ENCODE measurements at places on chromosomes 11 and 22.

DNA sequence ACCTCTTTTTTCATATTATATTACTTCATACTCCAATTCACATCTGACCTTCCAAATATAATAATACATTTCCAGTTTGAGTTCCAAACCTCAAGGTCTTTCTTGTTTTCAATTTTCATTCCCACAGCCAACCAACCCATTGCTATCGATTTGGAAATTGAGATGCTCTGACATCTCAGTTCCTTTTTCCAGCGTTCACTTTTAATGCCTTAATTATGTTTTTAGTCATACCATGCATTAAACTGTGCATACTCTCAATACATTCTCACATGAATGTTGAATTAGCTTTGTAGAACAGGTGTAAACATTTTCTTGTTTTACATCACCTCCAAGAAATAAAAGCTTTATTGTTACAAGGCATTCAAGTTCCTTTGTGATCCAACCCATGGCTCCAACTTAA is 294.2 kb upstream of the ANO3 start:
- DNase-seq = no peak

GRCh38 chr22:37088108-37088605 is 21.4 kb downstream of the TMPRSS6 start:
- DNase-seq = no peak

DNA sequence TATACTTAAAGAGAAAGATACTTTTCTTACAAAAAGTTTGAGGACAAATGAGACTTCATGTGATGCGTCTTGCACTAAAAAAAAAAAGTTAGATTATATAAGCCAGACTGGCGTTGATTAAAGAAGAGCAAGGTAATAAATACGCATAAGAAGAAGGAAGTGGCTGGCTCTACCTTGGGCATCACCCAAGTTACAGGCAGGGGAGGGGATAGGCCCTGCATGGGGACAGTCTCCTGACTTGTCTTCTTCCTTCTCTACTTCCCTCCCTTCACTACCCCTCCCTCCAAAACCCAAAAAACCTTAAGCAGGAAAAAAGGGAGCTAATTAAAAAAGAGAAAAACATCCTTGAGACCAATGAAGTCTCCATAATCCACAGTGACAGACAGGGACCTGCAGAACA is 22.3 kb upstream of the TMA7B start:
- DNase-seq = no peak

- peak; percentile 28 for DNase-seq
These were observed 624 bp downstream of the TMEM41B start for GRCh38 chr11:9313648-9314290.

DNA sequence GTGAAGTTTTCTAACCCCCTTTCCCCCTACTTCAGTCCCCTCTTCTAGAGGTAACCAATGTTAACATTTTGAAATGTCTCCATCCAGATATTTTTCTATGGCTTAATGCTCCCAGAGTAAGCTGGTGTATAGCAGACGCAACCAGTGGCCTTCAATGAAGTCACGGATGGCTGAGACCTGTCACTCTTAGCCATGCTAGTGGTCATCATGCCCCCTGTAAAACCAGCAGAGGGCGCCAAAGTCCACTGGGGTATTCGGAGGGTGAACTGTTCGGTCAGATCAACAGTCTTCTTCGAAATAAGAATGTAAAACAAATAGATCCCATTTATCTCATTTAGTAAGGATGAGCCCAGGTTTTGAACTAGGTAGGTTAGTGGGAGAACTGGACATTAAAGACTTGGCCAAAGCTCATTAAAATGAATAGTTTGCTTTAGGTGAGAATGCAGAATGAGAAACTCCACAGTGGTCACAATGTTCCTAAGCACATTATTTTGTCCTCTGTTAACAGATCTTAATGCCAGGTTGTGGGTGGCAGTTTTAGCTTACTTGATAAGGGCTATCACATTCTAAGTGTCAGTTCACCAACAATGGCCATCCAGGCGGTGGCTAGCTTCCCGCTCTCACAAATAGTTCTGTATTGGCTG is 8.6 kb upstream of the MMP8 start:
- DNase-seq = peak; percentile 53

DNA sequence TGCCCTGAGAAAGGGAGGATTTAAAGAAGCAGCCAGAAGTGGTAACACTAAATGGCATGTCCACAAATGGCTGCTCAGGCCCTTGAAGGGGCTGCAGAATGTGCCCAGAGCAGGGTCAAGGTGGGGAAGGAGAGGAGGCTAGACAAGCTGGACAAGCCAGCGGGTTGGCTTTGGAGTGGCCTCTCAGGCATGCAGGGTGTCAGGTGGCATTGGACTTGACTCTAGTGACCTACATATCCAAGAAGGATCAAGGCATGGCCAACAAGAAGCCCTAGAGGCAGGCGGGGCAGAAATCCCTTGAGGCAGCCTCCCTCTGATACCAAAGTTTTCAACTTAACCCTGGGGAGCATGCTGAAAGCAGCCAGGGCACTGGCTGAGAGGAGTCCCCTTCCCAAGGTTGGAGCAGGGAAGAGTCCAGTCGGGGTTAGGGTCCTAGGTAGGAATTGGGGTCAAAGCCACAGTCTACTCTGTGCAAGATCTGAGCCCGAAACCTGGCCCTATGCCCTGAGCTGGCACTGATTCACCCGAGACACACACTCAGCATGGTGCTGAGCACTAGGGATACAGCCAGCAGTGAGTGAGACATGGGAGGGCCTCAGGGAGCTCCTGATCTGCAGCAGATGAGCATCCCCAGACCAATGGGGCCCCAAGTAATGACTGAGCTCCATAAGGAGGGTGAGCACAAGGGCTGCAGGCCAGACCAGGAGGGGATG is 95.8 kb upstream of the ASPHD2 start:
- no peak for DNase-seq

GRCh38 chr11:58632510-58632909 is 10.0 kb downstream of the CNTF start:
- no peak for DNase-seq

DNA sequence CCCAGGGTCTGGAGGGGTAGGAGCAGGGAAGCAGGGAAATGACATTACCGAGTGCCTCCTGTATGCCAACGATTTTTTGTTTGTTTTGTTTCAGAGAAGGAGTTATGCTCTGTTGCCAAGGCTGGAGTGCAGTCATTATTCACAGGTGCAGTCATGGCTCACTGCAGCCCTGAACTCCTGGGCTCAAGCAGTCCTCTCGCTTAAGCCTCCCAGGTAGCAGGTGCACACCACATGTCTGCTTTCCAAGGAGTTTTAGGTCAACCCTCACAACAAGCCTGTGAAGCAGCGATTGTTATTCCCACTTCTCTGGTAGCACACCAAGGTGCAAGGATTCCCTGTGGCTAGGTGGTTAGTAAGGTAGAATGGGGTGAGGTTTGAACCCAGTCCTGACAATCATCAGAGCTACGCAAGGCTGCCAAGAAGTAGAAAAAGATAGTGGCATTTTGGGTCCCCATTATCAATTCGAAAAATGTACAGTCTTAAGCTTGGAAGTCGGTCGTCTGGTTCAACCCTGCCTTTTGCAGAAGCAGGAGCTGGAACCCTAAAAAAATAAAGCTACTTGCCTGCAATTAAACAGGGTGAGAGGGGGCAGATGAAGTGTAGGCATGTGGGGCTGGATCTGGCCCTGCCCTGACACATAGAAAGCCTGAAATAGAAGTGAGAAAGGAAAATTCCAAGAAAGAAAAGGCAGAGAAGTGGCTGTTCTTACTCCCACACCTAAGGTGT is 9.1 kb downstream of the UCP3 start:
- no peak for DNase-seq

- DNase-seq = no peak
These were observed 96.1 kb upstream of the AKIP1 start for GRCh38 chr11:8814923-8815240.

GRCh38 chr22:35921777-35922176 is 106.8 kb downstream of the RBFOX2 start:
- peak; percentile 50 for DNase-seq

- DNase-seq = no peak
These were observed 179.2 kb downstream of the DBX1 start for GRCh38 chr11:19980957-19981669.

GRCh38 chr11:28966951-28967350 is 858.8 kb downstream of the METTL15 start:
- DNase-seq = no peak

- no peak for DNase-seq
These were observed 60.2 kb upstream of the CRTAM start for GRCh38 chr11:122778148-122778547.

GRCh38 chr11:96116376-96116775 is 192.5 kb upstream of the MTMR2 start:
- no peak for DNase-seq

DNA sequence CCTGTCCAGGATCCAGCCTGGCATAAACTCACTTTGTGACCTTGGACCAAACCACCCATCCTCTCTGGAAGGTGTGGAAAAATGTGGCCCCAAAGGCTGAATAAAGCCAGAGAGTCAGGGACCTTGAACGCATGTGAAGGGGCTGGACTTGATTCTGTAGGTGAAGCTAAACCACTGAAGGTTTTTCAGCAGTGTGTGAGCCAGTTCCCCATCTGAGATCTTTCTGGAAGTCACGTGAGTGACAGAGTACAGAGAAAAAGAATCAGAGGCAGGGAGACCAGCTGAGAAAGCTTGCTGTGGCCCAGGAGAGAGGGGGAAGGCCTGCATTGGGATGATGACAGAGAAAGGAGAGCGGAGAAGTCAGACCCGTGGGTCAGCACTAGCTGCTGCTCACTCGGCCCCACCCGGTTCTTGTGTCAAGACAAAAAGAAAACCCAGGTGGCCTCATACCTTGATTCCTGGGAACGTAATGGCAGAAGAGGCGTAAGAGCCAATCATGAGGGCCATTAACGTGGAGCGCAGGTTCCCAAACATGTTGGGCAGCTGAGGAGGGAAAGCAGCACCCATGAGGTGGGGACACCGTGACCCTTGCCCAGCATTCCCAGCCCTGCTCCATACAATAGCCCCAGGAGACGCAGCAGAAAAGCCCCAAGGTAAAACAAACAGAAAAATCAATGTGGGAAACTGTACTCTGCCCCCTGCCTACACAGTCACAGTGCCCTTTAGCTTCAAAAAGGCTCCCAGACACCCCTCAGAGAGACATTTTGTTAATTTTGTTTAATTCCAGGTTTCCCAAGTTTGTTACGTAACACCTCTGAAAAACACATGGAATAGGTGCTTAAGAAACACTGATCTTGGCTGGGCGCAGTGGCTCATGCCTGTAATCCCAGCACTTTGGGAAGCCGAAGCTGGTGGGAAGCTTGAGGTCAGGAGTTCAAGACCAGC is 17.9 kb downstream of the SLC43A1 start:
- no peak for DNase-seq

GRCh38 chr22:28791841-28792490 is 8.4 kb downstream of the XBP1 start:
- DNase-seq = no peak

DNA sequence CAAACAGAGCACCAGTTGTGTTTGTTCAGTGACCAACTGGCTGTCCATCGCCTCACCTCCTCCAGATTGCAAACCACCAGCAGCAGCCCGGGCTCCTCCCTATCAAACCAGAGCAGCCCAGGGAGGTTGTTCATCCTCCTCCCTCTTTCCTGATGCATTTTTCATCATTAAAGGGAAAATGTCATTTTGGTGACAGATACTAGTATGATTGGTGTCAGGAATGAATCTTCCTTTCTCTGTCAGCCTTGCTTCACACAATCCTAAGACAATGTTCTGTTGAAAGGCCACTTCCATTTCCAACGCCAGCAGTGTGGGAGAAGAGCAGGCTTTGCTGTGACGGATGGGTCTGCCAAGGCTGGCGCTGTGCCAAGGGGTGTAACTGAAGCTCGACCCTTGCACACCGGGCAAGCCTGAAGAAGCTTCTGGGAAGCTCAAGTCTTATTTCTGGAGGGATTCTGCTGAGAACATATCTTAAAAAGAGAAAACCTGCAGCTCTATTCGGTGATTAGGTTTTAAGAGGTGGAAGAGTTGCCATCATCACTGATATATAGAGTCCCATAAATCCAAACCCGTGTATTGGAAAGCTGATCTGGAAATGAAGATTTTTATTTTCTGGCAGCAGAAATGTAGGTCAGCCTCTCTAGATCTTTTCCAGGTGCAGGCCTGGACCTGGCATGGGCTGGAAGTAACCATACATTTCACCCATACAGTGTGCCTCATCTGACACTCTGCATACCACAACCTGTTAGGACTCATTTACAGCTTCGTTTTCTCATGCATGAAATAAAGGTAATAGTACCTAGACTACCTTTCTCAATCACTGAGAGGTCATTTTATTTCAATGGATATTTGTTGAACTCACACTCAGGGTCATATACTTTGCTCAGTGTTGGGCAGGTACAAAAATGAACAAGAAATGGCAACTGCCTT is 524.5 kb downstream of the NTM start:
- DNase-seq = no peak

GRCh38 chr11:7088921-7089320 is at the start of gene RBMXL2:
RBMXL2 (plus strand) TSS chr11:7088998; CDS start chr11:7089121, 123 bp downstream.
- DNase-seq = no peak

GRCh38 chr11:69233744-69234570 is 60.0 kb upstream of the MYEOV start:
- DNase-seq = no peak

- DNase-seq = peak; percentile 79
These were observed 7.7 kb downstream of the RIN1 start for GRCh38 chr11:66328302-66329144.

DNA sequence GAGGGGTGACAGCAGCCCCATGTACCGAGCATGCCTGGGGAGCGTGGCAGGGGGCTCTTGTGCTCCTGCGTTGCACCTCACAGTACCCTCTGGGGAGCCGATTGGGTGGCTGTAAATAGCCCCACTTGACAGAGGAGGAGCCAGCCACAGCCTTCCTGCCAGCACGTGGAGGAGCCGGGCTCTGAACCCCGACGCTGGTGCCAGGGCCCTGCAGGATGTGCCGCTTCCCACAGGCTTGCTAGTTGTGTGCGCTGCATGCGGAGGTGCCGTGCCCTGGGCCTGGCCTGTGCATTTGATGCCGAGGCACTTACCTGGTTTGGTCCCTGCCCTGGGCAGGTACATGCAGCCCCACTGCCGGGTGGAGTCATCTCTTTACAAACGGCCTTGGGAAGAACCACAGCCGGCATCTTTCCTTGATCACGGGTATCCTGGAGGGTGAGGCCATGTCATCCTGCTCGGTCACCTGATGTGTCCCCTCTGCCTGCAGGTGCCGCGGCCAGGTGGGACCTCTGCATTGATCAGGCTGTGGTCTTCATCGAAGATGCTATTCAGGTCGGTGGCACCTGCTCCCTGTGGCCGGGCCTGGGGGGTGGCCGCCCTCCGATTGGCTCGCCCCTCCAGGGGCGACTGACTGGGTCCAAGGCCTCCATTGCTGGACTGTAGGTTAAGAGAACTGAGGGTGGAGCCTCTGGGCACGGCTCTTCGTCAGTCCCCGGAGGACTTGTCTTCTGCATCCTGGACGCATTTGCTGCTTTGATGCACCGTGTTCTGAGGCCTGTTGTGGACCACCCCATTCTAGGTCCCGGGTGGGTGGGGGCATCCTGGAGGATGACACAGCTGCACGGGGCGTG is 5.0 kb downstream of the TPCN2 start:
- no peak for DNase-seq

DNA sequence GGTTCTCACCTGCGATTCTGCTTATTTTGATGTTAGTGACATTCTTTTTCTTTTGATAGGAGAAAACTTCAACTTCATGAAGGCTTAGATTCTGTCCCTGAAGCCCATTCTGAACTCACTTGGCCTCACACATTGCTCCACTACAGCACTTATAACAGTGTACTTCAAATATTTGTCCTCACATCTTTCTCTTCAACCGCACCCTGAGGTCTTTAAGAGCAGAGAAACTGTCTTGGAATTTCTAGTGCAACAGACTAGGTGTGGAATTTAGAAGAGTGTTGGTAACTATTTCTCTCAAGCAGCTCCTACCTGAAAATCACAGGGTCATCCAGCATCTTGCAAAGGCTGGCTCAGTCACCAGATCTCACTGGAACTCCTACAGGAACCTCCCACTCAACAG is 7.8 kb downstream of the MRGPRX3 start:
- no peak for DNase-seq

- no peak for DNase-seq
These were observed 61.3 kb upstream of the NARS2 start for GRCh38 chr11:78635814-78636506.
